Nephron progenitor cell (in vitro differentiated cells): ENCODE measurements at places on chromosomes 3 and 15.

DNA sequence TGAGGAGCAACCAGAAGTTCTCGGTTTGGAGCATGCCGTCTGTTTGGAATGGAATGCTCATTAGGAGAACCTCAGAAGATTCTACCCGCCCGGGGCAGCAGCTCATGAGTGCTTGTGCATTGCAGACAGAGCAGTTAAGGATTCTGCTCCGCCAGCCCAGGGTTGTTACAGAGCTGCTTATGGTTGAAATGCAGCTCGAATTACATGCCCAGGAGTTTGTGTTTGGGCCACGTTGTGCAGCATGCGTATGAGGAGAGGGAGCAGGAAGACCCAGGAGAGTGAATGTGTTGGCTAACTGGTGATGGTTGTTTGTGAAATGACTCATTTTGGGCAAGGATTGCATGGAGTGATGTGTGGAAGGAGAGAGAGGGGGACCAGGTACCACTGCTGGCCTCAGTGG lies 9.0 kb downstream of the FGD5 start:
- no peak for DNase-seq

DNA sequence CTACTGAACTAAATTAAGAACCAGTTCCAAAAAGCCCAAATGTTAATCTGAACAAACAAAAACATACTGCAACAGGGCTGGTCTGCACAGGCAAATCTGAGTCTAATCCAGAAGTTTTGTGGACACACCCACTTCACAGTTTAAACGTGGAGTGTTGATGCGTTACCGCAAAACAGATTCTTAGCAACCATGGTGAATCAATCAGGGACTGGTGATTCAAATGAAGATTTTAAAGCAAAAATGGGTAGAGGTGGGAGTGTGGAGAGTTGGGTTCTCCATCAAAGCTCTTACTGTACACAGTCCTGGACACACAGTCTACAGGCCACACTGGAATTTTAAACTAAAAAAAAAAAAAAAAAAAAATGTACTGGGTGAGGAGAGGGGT lies 5.2 kb downstream of the ANXA2 start:
- no peak for DNase-seq

DNA sequence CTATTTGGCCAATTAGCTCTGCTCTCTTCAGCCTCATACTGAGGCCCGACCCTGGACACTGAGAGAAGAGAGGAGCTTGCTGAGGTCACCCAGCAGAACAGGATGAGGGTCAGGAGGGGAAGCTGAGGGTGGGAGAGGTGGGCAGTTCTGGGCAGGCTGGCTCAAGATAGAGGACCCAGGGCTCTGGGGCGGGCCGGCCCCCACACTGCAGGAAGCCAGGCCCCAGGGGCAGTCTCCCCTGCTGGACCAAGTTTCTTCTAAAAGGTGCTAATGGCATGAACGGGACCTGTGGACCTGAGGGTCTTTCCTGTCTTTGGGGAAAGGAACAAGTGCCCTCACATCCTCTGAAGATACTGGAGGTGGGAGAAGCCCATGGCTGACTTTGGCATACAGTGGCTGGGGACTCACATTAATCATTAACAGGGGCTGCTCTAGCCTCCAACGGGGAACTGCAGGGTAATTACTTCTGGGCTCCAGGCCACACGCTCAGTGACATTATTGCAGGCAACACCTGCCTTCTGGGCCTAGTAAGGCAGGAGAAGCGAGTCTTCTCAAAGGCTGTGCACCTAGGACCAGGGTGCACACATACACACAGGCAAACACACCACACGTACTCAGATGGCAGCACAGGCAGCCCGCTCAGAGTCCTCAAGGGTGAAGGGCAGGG lies 10.6 kb downstream of the HCN4 start:
- DNase-seq = no peak

DNA sequence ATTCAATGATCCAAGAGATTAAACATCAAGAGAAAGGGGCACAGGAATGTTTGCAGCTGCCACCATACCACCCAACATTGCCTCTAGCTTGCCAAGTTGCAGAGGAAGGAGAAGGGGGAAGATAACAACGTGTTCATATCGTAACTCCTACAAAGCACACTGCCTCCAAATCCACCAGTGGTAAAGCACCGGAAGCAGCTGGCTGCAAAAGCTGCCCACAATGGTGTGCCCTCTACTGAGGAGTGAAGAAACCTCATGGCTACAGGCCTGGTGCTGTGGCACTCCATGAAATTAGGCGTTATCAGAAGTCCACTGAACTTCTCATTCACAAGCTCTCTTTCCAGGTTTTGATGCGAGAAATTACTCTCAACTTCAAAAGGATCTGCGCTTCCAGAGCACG lies 263.9 kb upstream of the STT3B start:
- no peak for DNase-seq

- no peak for DNase-seq
Measured at GRCh38 chr3:194034346-194035336, 101.3 kb upstream of the HES1 start.
